ENCODE measurements at places on chromosomes 2 and 18. TPM values are rescaled to one million over a fixed set of nuclear protein-coding genes. Genes with fewer than 3 reads are reported as not detected.

Gene CRYGC
- total RNA-seq = not detected

Gene HOXD3
- total RNA-seq = 0.66 TPM

Gene CDK5R2
- not detected for total RNA-seq

DNA sequence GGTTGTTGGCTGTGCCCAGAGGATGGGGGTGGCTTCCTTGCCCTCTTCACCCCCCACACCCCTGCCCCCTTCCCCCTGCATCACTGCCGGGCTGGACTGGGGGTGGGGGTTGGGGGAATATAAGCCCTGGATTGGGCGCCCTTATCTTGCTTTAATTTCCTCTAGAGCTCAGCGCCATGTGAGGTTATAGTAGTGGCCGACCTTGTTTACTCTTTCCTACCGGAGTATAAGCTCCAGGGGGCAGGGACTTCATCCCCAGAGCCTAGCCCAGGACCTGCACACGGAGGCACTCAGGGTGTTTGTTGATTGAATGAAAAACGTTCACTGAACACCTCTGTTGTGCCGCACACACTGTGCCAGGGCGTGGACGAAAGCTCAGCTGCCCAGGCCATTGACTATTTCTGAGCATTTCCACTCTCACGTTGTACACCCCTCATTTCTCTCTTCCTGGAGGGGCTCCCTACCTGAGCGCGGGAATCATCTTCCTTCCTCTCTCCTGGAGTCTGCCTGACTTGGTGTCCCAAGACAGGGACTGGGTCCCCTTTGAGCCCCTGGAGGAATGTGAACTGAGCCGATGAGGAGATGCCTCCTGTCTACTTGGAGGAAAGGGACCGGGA is 9.3 kb upstream of the SPATA3 start:
- DNase-seq = no peak

GRCh38 chr2:21763501-21763900 is 639.7 kb downstream of the TDRD15 start:
- DNase-seq = no peak

GRCh38 chr18:23207191-23207955 is 72.1 kb downstream of the CABLES1 start:
- peak; percentile 70 for DNase-seq

Gene EFHD1
- total RNA-seq = 0.66 TPM

Gene AQP12A
- not detected for total RNA-seq

Gene TXNDC2
- total RNA-seq = not detected

DNA sequence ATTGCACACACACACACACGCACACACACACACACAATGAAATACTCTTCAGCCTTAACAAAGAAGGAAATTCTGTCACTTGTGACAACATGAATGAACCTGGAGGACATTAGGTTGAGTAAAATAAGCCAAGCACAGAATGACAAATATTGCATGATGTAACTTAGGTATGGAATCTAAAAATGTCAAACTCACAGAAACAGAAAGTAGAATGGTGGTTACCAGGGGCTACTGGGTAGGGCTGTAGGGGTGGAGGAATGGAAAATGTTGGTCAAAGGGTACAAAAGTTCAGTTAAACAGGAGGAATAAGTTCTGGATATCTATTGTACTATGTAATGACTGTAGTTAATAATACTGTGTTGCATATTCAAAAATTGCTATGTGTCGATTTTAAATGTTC is 29.5 kb downstream of the SCN2A start:
- DNase-seq = no peak

Gene ALPP
- 0.45 TPM for total RNA-seq

GRCh38 chr2:129812071-129812470 is 167.4 kb upstream of the RAB6C start:
- no peak for DNase-seq

- DNase-seq = no peak
Measured at GRCh38 chr2:239370403-239370802, 30.4 kb downstream of the HDAC4 start.

GRCh38 chr2:11446733-11447248 is 19.2 kb downstream of the E2F6 start:
- DNase-seq = peak; percentile 61

GRCh38 chr2:118671701-118672454 is 175.6 kb downstream of the EN1 start:
- no peak for DNase-seq

Gene CABYR
- 9.5 TPM for total RNA-seq

GRCh38 chr2:80335411-80335810 is 30.9 kb upstream of the LRRTM1 start:
- no peak for DNase-seq

DNA sequence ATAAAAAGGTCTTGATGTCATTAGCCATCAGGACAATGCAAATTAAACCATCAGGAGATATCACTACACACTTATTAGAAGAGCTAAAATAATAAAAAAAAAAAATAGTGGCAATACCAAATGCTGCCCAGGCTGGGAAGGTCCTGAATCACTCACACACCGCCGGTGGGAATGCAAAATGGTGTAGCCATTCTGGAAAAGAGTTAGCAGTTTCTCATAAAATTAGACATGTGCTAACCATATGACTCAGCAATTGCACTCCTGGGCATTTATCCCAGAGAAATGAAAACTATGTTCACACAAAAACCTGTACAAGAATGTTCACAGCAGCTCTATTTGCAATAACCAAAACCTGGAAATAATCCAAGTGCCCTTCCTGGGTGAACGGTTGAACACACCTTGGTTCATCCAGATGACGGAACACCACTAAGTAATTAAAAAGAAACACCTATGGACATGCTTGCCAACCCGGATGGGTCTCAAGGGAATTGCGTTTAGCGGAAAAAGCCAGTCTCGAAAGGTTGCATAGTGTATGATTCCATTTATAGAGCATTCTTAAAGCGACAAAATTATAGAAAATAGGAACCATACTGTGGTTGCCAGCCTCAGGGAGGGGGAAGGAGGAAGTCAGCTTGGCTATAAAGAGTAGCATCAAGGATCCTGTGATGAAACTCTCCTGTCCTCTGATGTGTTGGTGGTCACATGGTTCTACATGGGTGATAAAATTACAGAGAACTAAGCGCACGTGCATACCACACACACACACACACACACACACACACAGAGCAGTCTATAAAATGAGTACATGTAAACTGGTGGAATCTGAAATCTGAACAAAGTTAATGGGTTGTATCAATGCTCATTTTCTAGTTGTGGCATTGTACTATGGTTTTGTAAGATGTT is 4.6 kb downstream of the MBP start:
- DNase-seq = peak; percentile 66

DNA sequence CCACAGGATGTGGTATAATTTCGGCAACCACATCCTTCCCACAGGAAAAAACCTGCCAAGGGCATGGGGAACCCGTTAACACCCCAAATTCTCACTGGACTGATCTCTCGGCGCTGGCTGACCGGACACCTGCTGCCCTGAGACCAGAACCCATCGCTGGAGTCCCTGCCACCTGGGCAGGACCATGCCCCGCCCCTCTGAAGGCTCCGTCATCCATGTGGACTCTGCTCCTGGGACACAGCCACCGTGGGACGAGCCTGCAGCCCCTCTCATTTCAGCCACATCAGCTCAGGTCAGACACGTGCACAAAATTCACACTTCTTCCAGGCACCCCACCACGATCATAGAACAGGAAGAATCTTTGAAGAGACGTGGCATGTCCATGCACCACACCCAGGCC is 108.2 kb downstream of the ZNF516 start:
- no peak for DNase-seq

GRCh38 chr2:74367789-74368188 is 12.3 kb downstream of the DCTN1 start:
- no peak for DNase-seq

DNA sequence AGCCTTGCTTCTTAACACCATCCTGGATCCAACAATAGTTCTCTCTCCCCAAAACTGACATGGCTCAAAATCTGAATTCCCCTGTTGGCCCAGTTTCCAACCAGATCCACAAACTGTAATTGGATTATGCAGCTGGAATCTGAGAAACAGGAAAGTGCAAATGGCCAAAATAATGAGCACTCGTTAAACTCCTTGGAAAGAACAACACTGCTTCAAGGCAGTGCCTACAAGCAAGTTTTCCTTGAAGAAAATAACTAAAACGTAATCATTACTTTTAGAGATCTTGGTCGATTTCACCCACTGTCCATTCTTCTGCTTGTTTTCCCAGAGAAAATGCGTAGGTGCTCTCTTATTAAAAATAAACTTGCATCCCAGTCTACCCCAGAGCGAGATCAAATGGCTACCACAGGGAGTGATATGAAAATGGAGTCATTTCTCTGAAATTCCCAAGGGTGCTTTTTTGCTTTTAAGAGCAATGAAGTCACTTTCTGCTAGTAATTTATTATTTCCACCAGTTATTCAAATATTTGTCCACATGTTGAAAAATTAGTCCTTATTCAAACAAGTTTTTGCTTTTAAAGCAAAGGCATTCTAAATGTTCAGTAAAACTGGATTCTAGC is 264.2 kb downstream of the C1D start:
- no peak for DNase-seq

- DNase-seq = peak; percentile 5
Measured at GRCh38 chr18:33578518-33579348, 714 bp downstream of the ASXL3 start.

DNA sequence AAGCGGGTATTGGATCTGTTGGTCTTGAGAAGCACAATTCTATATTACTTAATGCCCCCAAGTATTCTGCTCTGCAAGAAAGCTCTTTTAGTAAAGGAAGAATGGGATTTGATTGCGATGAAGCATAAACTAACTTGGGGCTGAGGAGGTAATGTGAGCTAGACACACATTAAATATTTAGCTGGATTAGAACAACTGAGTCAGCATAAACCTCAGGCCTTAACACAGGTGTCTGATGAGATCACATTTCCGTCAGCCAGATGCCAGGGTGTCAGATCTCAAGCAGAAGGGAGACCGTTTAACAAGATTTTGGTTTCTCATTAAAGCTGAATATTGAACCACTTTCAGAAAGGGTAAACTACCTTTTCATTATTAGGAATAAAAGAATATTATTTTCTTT is 94.5 kb downstream of the GYPC start:
- no peak for DNase-seq

DNA sequence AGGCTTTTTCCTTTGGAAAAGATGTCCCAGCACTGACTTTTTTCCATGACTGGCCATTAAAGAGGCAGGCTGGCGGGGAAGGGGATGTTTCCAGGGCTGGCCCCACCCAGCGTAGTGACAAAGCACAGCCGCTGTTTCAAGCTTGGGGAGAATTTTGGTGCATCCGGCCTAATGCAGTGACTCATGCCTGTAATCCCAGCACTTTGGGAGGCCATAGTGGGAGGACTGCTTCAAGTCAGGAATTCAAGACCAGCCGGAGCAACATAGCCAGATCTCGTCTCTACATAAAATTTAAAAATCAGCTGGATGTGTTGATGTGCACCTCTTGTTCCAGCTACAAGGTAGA is 78.0 kb upstream of the SH3BP4 start:
- DNase-seq = peak; percentile 91

DNA sequence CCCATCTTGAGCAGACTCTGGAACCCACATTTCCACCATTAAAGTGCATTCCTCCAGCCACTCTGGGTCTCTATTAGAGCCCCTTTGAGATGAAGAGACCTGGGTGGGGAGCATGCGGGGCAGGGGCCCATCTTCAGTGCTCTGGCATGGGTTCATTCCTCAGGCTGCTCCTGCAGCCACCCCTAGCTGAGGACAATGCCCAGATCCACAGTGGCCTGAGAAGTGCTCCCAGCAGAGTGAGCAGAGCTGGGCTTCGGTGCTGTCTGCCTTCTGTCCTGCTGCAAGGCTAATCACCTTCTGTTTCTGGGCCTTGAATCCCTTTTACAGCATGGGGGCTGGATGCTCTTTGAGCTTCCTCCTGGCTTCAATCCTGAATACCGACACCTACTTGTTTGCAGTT is 169.8 kb downstream of the TRIM43 start:
- no peak for DNase-seq

GRCh38 chr2:145096582-145096981 is 576.7 kb upstream of the ZEB2 start:
- no peak for DNase-seq

GRCh38 chr2:32699151-32699550 is 71.3 kb downstream of the TTC27 start:
- no peak for DNase-seq

DNA sequence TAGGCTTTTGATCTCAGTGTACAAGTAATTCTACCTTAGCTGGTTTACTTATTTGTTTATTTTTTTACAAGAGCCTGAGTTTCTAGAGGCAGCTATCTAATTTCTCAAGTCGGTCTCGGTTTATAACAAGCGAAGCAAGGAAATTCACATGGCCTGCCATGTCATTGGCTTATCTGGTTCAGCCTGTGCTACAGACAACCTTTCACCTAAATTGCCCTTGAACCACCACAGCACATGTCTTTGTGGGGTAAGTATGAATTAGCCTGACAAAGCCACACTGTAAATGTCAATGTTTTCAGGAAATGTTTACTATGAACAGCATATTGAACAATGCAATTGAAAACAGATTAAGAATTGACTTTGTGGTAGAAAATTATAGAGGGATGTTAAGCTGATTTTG is 167.1 kb downstream of the PID1 start:
- no peak for DNase-seq

Gene TSN
- 89.6 TPM for total RNA-seq

Gene CHRNA1
- total RNA-seq = not detected

- DNase-seq = peak; percentile 42
Measured at GRCh38 chr18:23563377-23564043, 22.8 kb downstream of the NPC1 start.

- DNase-seq = no peak
Measured at GRCh38 chr2:119076713-119077112, 81.8 kb downstream of the C1QL2 start.

Gene SPP2
- not detected for total RNA-seq

Gene SAP130
- 11.2 TPM for total RNA-seq

DNA sequence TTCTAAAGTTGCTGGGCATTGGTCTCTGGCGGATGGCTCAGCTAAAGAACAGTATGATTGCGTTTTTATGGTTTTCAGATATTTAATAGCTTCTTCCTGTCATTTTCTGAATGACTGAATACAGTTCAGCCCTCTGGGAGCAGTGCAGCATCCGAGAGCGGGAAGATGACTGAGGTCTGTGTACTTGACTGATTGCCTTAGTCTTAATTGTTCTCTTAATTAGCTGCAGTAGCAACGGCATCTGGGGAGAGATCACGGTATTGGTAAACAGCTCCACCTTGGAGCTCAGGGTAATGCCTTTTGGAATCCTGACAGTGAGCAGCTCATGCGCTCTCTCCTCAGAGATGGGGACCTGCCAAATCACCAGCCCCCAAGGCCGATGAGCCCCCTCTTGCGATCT is 481.4 kb upstream of the SPRED2 start:
- DNase-seq = no peak

- DNase-seq = no peak
Measured at GRCh38 chr2:156190517-156190916, 142.0 kb downstream of the NR4A2 start.

All from SJSA1 (cell line).